ENCODE measurements at places on chromosomes 13 and 19. TPM values are rescaled to one million over a fixed set of nuclear protein-coding genes. Genes with fewer than 3 reads are reported as not detected.

Gene TMEM145
- total RNA-seq, result 0.25 TPM

Gene PNMA8A
- total RNA-seq, result 0.26 TPM

Gene SULT2A1
- total RNA-seq, result not detected

Gene PABPC3
- total RNA-seq, result under 0.01 TPM
